ENCODE measurements at places on chromosomes 13 and 19.

GRCh38 chr13:58666331-58666730, 1034.8 kb downstream of the PCDH17 start:
- DNase-seq = no peak

DNA sequence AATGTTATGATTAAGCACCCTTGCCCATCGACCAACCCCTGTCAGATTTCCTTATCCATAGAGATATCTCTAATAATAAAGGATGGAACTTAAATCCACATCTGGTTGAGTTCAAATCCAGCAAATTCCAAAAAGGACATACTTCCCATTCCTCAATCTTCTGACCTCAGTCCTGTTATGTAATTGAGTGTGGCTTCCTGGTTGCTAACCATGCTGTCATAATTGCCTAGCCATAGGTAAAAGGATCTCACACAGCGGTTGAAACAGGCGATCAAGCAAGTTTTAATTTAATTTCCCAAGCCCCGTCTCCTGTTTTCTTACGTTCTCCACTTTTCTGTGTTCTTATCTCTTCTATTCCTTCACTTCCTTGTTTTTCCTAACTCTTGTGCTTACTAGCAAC, 550.3 kb downstream of the GPC6 start:
- no peak for DNase-seq

GRCh38 chr19:35120898-35121297, 5.3 kb downstream of the FXYD3 start:
- no peak for DNase-seq

GRCh38 chr19:7138402-7138801, 68.9 kb downstream of the ZNF557 start:
- DNase-seq = no peak

- DNase-seq = no peak
These were observed 399 bp upstream of the SPTBN4 start for GRCh38 chr19:40466219-40466984.

- no peak for DNase-seq
These were observed 38.1 kb downstream of the RUBCNL start for GRCh38 chr13:46348961-46349360.

DNA sequence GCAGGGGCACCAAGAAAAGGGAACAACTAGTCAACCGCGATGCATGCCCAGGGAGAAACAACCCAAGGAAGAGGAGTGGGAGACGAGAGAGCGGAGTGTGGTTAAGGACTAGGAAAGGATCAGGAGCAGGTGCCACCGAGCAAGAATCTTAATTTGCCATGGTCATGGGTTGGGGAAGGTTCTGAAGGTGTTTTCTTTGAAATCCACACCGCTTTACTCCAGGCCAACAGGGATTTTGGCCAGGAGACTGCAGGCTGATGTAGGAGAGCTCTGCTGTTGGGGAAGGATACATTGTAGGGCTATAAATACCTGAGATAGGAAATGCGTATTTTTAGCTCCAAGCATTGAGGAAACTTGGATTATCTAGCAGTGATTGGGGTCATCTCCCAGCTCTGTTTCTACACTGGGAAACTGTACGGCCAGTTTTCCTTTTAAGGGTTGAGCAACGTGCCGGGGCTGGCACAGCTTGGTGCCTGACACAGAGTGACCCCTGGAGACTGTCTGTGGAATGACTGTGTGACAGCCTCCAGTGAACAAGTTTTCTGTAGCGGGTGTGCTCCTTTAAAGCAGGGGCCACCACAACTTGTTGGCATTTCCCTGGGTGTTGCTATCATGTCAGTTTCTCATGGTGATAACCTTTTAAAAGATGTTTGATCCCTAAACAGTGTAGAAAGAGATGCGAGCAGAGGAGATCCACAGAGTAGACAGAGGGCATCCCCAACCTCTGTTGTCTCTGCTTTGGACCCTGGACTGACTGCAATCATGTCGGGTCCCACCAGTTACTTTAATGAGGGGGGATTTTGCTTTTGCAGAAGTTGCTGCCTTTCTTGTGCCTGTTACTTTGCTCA, 34.3 kb downstream of the ZNF536 start:
- no peak for DNase-seq

DNA sequence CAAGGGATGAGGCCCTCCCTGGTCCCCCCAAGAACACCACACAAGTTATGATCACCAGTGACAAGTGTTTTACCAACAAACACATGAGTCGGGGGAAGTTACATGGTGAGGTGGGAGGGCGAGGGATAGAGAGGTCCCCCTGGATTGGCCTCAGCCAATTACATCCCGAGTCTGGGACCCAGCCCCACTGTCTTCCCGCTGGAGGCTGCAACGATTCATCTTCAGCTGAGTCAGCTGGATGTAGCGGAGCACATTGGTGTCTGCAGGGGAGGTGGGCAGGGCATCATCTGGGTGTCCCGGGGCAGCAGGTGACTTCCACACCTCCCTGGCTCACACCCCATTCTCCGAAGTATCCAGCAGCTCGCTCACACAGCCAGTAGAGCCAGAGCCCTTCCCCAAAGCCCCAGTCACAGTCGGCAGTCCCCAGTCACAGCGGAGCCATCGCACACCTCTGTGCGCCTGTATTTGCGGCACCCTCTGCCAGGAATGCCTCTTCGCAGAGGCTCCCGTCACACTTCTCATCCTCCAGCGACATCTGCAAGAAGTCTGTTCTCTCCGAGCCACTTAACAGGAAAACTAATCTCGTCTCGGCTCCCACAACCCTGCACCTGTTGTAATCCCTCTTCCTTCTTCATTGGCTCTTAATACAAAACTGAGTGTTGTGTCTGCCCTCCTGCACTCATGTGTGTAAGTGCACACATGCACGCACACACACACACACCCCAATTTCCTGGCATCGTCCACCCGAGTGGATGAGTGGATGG, 2.0 kb downstream of the TTC9B start:
- no peak for DNase-seq

DNA sequence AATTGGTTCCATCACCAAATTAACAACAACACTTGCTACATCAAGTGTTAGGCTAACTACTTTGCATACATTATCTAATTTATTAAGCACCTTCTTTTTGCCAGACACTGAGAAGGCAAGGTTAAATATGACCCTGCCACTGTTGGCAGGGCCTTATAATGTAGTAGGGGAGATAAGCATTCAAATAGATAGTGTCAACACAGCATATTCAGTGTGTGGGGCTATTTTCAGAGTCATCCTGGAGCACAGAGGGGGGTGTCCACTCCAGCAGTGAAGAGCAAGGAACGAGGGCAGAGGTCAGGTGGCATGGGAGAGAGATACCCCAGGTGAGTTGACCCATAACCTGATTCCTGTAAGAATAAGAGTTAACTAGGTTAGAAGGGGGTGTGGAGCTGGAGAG, 121.6 kb downstream of the COG6 start:
- no peak for DNase-seq

DNA sequence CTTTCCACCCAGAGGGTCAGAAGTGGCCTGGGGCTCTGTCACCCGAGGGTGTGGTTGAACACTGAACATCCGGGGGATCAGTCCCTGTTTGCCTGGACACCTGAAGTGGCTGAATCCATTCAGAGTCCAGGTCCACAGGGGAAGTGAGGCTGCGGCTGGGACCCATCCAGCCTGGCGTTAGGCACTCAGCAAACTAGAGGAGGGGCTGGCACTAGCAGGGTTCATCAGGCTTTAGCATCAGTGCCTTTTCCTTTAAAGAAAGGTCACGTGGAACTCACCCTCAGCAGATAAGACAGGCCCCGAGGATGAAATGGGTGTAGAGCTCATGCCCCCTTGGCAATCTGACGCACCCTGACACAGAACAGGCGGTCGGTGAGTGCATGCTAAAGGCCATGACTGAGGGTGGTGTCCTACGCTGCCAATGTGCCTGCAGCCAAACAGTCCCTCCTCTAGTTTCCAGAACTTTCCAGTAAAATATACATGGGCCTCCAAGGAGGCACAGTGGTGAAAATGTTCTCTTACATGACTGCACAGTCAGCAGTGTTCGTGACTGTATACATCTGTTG, 72.4 kb upstream of the ARHGEF7 start:
- no peak for DNase-seq

DNA sequence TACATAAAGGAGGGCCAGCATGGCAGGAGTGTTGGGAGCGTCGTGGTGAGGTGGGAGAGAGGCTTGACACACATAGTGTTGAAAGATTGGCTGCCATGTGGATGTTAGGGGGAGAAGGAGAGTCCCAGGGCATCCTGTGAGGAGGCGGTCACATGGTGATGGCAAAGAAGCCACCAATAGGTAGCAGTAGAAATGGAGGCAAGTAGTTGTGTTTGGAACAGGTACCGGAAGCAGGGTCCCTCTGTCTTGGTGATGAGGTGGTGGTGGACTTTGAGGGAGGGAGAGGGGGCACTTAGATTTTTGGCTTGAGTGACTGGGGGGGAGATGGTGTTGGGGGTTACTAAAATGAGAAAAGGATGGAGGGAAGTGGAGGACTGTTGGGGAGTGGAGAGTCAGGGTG, 193.2 kb upstream of the RNF113B start:
- DNase-seq = no peak

DNA sequence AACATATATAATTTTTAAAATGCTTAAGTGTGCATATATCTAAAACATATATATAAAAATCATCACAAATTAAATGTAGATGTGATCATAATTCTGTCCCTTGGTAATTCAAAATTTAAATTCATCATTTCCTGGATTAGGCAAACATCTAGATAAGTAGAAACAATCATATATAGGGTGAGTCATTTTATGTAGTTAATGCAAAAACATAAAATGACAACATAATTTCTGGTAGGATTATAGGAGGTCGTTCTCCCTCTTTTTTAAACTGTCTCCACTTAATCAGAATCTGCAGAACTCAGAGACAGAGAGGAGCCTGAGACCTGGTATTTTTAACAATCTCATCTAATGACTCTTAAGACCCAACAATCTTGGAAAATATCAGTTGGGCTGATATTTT, 333.4 kb downstream of the KCTD12 start:
- DNase-seq = no peak

GRCh38 chr19:17950310-17951156, 16.4 kb upstream of the KCNN1 start:
- DNase-seq = no peak

GRCh38 chr13:48682436-48682835, 28.7 kb downstream of the CYSLTR2 start:
- no peak for DNase-seq

DNA sequence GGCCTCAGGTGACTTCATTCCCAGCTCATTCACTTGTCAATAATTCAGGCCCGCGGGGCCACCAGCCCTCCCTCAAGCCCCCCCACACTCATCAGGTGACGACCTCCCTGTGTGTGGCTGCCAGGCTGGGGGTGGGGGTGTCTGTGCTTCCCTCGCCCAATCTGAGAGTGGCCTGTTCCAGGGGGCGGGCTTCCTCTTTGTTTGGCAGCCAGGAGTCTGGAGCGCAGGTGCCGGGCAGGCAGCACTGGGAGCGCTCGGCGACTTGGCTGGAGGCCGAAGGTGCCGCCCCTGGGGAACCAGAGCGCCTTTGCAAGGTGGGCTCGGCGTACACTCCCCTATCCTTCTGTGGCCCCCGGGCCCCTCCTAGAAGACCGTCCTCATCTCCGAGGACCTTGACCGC, 5.4 kb upstream of the ZNF98 start:
- no peak for DNase-seq

- no peak for DNase-seq
These were observed 221.1 kb downstream of the DNAJC15 start for GRCh38 chr13:43244481-43244880.

DNA sequence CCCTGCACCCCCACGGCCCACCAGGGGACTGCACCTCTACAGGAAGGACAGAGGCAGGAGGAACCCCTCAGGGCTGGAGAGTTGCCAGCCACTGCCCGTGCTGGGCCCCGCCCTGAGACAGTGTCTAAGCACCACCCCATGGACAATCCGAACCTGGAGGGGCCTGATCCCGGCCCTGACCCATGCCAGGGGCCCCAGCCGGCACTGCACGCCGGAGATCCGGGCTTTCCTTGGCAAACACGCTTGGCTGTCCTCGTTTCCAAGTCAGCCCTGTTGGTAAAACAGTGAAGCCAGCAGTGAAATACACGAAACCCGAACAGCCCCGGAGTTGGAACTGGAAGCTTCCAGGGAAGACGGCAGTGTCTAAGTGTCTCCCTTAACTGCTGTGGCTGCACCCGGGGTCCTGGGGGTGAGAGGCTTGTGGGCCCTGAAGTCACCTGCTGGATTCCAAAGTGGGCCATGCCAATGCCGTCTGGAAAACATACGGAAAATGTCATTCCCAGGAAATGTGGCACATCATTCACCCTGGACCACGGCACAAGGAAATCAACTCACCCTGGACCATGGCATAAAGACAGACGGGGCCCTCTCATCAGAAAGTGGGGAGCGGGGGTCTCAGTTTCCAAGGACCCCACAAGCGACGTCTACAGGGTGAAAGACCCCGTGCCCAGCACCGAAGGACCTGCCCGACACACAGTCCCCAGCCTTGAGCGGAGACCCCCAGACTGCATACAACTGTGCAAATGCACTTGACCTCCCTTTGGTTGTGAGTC, 30.9 kb downstream of the RASA3 start:
- no peak for DNase-seq

DNA sequence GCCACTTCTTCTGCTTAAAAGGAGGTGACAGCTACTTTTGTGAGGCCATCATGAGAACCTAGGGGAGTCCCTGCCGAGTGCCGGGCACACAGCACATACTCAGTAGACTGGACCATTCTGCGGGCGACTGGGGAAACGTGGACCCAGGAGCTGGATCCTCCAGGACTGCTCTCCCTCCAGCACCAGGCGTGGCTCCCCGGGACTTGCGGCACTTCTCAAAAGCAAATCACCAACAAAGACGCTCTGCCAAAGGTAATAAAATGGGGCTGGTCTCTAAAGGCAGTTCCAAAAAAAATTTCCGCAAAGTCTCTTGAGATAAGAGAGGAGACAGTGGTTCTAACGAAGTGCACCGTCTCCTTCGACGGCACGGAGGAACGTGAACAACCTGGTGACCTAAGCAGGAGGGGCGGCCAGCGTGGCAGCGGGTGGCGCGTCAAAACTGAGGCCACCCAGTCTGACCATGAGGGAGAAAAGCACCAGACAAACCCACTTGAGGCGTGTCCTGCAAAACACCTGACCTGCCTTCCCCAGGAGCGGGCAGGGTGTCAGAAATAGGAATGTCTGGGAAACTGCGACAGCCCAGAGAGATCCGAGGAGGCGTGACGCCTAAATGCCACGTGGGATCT, 1.4 kb upstream of the TMPRSS9 start:
- DNase-seq = no peak

DNA sequence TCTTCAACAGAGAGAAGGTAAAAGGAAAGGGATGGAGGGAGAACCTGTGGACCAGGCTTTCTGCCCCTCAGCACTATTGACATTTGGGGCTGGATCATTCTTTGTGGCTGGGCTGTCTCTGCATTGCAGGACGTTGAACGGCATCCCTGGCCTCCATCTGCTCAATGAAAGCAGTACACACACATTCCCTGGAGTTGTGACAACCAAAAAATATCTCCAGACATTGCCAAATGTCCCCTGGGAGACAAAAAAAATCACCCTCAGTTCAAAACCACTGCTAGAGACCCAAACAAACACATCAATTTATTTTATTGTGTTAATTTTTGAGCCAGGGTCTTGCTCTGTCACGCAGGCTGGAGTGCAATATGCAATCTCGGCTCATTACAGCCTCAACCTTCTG, 43.3 kb downstream of the INSR start:
- no peak for DNase-seq

DNA sequence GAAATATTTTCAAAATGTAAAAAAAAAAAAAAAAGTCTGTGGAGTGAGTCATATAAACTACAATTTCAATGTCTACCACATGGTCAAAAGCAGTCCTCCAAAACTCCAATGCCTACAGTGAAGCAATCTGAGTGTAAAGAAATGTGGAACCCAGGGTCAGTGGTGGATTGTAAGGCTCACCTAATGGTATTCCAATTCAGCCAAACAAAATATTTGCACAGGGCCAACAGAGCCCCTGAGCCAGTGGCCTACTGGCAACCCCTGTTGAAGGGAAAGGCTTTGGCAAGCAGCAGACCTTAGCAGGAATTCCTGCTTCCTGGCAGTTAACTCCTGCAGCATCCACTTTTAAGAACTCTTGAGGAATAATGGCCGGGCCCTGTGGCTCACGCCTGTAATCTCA, 3.4 kb downstream of the DNMT1 start:
- DNase-seq = no peak
